NCI-H345 (cell line): ENCODE measurements at places on chromosomes 3 and 15.
A peak's percentile ranks its signal among the peaks of the same experiment; 100 is the strongest.

GRCh38 chr3:32280262-32280910, 41.9 kb downstream of the CMTM8 start:
- DNase-seq: no peak

GRCh38 chr3:180391001-180391400, 211.0 kb upstream of the TTC14 start:
- DNase-seq: no peak

GRCh38 chr15:47212222-47213010, 504.9 kb upstream of the SEMA6D start:
- DNase-seq: no peak

DNA sequence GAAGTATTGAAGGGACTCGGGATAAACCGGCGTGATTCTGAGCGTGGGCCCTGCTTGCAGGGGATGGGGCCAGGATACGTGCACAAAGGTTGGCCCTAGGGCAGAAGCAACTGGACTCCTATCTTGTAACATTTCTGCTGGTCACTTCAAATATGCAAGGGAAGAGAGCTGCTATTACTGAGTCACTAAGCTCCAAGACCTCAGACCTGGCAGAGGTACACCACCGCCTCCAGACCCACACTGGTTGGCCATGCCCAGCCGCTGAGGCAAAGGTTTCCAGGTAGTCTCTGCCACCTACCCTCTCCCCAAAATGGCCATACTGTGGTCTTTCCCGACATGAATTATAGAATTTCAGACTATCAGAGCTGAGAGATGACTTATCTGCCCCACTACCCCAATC, 13.4 kb upstream of the STRA6 start:
- DNase-seq: no peak

- no peak for DNase-seq
Observed at GRCh38 chr3:127671523-127672428, 976 bp upstream of the ABTB1 start.

DNA sequence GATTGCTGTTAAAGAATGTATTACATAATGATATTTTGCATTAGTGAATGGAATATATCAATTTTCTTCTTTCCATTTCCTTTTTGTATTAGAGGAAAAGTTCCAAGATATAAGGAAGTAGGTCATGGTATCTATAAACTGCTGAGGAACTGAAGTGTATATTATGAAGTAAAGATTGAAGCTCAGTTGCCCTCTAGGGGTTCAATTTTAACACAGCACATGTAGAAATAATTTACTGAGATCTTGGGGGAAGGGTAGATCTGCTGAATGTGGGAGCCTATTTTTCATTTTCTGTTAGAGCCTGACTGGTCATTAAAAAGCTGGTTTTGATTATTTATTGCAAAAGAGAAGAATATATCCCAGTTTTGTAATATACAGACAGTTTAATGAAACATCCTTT, 45.2 kb downstream of the CMC1 start:
- DNase-seq: peak; percentile 14
